Effector memory CD4-positive, alpha-beta T cell (primary cell): ENCODE measurements at places on chromosomes 7 and 10.

DNA sequence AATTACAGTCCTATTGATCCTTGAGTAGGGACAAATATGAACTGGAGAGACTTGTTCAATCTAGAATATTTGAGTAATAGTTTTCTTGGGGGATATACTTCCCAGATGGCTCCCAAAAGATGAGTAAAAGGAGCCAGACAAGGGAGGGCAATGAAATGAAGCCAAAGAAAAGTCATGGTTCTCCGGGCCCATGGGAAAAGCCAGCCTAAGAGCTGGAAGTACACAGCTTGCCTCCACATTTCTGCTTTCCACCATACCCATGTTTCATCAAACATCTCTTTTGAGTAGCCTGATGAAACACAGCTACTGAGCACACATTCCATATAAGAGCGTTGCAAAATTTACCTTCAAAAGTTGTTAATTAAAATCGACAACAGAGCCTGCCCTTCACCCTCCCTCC, 535.0 kb upstream of the FZD8 start:
- DNase-seq, result no peak

- no peak for DNase-seq
Measured at GRCh38 chr7:46939558-46939957, 642.4 kb downstream of the TNS3 start.

GRCh38 chr10:99742254-99742653, 10.2 kb downstream of the CUTC start:
- no peak for DNase-seq

DNA sequence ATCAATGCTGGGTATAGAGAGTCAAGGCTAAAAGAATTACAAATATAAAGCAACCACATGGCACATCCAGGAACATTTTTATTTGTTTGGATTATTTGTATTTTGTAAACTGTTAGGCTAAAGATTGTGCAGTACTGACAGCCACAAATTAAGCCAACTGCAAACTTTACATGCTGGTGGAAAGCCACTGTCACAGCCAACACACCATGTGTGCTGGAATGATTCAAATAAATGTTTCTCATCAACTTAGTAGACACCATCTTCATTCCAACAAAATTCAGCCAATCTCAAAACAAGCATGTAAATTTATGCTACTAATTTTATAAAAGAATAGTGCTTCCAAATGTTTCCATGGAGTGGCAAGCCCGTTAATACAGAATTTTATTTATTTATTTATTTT, 211.8 kb downstream of the ELMO1 start:
- no peak for DNase-seq

GRCh38 chr10:126838316-126838715, 66.9 kb upstream of the DOCK1 start:
- no peak for DNase-seq

- DNase-seq, result no peak
Measured at GRCh38 chr7:52195664-52196063, 839.8 kb upstream of the POM121L12 start.

DNA sequence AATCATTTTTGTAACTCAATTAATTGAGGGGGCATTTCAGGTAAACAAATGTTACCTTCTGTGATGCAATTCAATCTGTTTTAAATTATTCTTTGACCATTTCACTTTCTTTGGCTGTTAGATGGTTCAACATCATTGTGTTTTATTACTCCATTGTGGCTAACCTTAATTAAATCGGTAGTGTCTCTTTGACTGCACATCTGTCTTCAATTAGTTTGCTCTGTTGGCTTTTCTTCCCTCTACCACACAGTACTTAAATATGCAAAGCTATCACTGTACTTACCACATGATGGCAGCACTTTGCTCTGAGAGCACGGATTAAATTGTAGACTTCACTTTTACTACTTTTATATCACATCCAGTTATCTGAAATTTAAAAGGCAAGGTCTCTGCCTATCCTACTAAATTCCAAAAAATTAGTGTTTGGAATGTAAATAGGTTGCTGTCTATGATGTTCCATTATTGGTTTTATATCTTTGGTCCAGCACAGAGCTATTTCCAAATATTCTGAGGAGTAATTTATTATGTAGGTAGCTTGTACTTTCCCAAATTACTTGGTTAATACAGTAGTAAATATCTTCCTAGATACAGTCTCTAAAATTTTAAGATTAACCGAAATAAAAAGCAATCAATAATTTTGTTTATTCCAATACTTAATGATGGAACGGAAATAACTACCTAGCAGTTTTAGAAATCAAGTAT, 352.0 kb downstream of the PCLO start:
- no peak for DNase-seq

DNA sequence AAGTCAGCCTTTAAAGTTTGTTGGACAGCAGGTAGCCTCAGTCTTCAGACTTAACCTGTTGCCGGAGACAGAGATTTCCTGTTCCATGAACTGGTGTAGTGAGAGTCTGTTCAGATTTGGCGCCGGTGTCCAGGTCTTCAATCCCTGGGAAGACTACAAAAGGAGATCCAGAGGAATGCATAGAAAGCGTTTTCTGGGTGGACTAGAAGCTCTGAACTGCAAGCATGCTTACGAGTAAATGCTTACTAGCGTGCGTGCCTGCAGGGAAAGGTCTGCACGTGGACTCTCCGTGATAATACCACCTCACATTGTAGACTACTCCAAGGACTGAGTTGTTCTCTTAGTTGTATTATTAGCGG, 878 bp downstream of the GLRX3 start:
- DNase-seq, result no peak

DNA sequence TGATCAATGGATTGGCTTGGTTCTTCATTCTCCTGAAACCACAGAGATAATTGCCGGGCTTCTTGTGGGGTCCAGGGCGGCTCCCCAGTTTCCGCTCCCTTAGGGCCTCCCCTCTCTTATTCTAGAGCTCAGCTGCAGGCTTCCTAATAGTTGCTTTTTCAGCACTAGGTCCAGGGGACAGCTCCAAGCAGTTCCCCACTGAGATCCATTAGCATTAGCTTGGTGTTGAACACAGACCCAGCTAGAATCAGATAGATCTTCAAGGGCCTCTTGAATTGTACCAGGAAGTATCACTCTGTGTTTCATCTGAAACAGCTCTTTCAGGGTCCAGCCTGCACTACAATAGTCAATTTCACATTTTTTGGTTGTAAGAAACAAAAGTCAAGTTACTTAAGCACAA, 238.7 kb downstream of the SEC23IP start:
- no peak for DNase-seq

DNA sequence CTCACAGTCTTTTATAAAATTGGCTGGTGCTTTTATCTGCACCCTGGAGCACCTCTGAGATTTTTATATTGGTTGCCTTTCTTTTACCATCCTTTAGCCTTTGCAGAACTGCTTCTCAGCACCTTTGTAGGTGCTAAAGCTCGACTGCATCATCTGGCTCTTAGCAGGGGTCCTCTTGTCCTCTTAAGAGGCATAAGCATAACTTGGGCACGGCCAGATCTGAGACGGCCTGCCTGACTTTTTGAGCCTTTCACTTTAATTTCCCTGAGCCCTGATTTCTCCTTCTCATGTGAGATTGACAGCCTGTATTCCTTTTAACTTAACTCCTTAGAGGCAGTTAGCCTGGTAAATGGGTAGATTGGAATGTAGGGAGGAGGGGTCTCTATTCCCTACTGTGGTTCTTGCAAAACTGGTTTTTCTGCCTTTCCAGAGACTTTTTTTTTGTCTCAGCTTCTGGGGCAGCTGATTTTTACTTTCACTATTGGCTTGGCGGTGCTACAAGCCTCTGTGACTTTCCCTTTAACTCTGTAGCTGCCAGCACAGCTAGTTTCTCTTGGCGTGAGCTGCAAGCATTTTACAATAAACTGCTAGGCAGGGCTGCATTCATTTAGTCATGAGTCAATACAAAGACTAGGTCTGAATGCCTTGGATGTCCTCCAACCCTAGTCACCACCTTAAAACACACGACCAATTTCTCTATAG, 24.0 kb downstream of the ZPBP start:
- DNase-seq, result no peak

- DNase-seq, result no peak
Measured at GRCh38 chr7:121953164-121953563, 80.2 kb downstream of the PTPRZ1 start.

DNA sequence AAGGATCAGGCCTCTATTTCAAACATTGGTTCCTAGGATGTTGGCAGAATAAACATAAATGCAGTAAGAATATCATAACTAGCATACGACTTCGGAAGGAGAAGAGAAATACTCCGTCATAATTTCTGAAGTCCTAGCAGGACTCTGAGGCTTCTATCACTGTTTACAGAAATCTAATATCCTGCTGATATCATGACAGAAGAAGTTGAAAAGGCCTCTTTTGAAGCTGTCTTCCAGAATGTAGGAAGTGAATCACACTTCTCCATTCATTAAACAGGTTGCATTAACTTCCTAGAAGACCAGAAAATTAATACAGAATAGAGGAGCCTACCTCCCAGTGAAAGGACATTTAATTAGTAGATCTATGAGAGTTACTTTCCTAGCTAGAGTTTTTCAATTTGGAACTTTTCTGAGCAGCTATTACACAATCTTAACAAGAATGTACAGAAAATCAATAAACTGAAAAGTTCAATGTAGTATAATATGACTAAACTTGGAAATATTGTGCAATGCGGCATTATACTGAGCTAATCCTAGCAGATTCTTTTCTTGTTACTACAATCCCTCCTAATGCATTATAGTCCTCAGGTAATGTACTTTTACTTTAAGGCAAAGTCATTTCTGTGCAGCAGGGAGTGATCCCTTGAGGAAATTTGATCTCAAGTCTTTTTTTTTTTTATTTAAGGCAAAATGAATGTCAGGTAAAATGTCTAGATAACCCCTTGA, 622.6 kb upstream of the CELF2 start:
- no peak for DNase-seq

DNA sequence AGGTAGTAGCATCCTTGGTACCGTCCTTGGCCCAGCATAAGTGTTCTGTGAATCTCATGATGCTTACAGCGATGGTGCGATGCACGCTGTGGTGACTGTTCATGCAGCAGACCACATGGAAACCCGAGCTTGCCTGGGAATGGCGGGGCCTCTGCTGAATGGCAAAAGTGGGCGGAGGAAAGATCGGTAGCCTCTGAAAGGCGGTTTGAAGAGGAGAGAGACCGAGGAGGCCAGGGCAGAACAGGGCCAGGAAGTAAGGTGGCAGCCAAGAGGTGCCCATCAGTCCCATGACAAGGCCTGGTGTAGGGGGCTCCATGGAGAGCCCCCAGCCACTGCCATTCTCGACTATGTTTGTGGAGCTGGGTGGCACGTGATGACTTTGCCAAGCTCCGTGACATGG, 33.2 kb upstream of the CNPY1 start:
- DNase-seq, result no peak

DNA sequence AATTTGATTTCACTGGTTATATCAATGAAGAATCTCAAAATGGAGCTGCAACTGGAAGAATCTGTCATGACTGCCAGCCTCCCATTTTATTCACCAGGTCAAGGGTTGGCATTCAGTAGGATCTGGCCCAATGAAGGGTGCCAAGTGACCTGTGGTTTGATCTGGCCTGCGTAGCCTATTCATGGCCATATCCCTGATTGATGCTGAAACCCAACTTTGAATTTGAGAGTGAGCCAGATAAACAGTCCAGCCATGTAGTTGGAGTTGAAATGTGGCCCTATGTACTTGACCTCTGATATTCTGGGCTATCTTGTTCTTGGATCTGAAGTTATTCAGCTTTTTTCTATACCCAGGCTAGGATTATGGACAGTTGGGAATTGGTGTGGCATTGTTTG, 1.5 kb downstream of the MKLN1 start:
- no peak for DNase-seq

DNA sequence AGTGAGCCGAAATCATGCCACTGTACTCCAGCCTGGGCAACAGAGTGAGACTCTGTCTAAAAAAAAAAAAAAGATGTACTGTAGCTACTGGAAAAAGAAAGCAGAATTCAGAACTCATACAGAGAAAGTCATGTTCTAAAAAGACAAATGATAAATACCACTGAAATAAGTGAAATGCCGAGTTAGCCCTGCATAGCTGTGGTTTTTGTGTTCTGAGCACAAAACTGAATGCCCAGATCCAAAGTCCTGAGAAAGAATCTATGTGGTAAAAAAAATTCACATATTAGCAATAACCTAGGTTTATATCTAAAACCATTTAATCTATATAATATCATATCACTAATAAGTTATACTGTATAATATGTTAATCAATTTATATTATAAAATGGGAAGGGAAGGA, 29.3 kb upstream of the HECW1 start:
- no peak for DNase-seq

DNA sequence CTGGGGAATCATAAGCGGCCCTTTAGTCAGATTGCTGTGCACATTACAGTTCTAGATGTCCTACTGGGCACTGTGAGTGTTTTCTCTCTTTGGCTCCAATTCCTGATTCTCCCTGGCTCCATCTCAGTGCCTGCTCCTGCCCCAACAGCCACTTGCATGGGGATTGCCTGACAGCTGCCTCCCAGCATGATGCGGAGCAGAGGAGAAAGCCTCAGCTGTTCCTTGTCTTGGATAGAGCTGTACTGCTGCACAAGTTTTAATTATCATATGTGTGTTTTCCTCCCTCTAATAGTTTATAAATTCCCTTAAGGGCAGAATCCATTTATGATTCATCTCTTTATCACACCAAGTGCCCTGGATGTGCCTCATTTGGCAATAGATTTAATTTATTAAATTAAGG, 285.8 kb upstream of the COBL start:
- DNase-seq, result no peak

DNA sequence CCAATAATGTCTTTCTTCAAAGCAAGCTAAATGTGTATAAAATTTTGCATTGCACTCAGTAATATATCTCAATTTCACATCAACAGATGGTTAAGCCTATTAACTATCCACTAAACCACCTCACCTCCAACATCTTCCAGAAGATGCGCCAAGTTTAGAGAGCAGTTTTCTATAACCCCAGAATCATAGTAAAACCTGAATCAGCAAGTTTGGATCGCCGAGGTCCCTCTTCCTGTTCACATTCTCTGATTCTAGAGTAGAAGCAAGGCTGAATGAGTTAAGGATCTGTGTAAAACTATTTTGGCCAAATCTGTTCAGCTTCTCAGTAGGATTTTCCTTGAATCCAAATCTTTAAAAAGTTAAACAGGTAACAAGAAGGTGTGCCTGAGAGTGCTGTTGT, 1.4 kb upstream of the FAM204A start:
- no peak for DNase-seq

- DNase-seq, result no peak
Measured at GRCh38 chr7:130838738-130839137, 104.7 kb upstream of the KLF14 start.

GRCh38 chr10:129810-130209, 5.4 kb upstream of the ZMYND11 start:
- DNase-seq, result no peak

DNA sequence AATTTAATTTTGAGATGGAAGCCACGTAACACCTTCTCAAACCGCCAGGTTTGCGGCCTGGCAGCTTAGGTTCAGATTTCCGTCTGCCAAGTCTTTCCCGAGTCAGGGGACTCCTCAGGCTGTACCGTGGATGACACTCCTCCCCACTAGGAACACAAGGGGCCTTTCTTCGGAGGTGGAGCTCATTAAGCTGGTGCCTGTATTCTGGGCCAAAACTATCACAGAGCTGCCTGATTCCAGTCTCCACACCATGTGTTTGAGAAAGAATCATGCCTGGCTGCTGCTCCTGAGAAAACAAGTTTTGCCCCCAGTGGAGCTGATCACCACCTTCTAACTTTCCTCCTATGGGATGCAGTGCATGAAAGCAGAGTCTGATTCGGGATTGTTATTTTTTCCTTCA, 44.8 kb downstream of the TMEM209 start:
- DNase-seq, result no peak

GRCh38 chr10:69636273-69636575, 6.2 kb downstream of the FAM241B start:
- no peak for DNase-seq
